Stomach (tissue), 19 donors: ENCODE measurements at places on chromosomes 6 and 20. TPM values are rescaled to one million over a fixed set of nuclear protein-coding genes. Genes with fewer than 3 reads are reported as not detected.

GRCh38 chr20:57749869-57750268 is 40.1 kb upstream of the PMEPA1 start:
- H3K36me3 ChIP-seq = no peaks in the 10 kb centered on the region
- H3K4me3 ChIP-seq = no peak overlapping the region
- no peak for DNase-seq
- peaks cover 36% of the 10 kb centered on the region for H3K4me1 ChIP-seq

DNA sequence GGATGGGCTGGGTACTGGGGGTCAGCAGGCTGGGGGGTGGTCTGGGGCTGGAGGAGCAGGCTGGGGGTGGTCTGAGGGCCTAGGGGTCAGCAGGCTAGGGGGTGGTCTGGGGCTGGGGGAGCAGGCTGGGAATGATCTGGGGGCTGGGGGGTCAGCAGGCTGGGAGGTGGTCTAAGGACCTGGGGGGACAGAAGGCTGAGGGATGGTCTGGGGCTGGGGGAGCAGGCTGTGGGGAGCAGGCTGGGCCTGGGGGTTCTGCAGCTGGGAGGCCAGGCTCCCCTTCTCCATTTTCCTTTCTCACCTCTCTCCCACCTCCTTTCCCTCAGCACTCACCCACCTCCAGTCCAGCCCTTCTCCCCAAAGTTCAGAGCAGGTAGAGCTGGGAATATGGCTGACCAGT is 114.2 kb downstream of the PSMB1 start:
- no peak overlapping the region for H3K4me3 ChIP-seq
- no peaks in the 10 kb centered on the region for H3K36me3 ChIP-seq
- H3K4me1 ChIP-seq = peaks cover 17% of the 10 kb centered on the region
- no peak overlapping the region for H3K27ac ChIP-seq
- H3K27me3 ChIP-seq = no peaks in the 10 kb centered on the region

DNA sequence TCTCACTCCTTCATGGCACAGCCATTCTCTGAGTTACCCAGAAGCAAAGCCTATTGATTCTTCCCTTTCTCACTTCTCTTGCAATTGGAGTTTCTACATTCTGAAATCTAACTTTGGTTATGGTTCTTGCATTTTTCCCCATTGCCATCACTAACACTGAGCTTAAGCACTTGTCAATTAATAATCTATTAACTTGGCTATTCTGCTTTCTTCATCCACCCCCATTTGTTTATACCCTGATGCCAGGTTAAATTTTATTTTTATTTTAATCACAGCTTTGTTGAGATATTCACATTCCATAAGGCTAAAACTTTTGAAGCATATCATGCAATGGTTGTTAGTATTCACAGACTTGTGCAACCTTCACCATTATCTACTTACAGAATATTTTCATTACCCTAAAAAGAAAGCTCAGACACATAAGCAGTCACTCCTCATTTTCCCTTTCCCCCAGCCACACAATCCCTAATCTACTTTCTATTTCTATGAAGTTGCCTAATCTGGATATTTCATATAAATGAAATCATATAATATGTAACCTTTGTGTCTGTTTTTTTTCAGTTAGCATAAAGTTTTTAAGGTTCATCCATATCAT is 222.3 kb downstream of the UBE3D start:
- no peak overlapping the region for H3K4me3 ChIP-seq
- H3K27me3 ChIP-seq = no peaks in the 10 kb centered on the region
- no peak for DNase-seq
- H3K27ac ChIP-seq = no peak overlapping the region
- H3K36me3 ChIP-seq = no peaks in the 10 kb centered on the region

GRCh38 chr20:33359399-33360261 is 41.7 kb downstream of the CDK5RAP1 start:
- no peak for DNase-seq
- no peak overlapping the region for H3K4me3 ChIP-seq
- H3K4me1 ChIP-seq = peaks cover 12% of the 10 kb centered on the region
- H3K36me3 ChIP-seq = peaks cover 96% of the 10 kb centered on the region

- DNase-seq = no peak
- H3K4me1 ChIP-seq = no peaks in the 10 kb centered on the region
Observed at GRCh38 chr20:14445902-14446301, 108.5 kb upstream of the FLRT3 start.

- DNase-seq = no peak
- no peaks in the 10 kb centered on the region for H3K4me1 ChIP-seq
- no peak overlapping the region for H3K27ac ChIP-seq
- H3K36me3 ChIP-seq = no peaks in the 10 kb centered on the region
- H3K27me3 ChIP-seq = no peaks in the 10 kb centered on the region
- no peak overlapping the region for H3K4me3 ChIP-seq
Observed at GRCh38 chr6:4506223-4506622, 270.0 kb upstream of the CDYL start.

DNA sequence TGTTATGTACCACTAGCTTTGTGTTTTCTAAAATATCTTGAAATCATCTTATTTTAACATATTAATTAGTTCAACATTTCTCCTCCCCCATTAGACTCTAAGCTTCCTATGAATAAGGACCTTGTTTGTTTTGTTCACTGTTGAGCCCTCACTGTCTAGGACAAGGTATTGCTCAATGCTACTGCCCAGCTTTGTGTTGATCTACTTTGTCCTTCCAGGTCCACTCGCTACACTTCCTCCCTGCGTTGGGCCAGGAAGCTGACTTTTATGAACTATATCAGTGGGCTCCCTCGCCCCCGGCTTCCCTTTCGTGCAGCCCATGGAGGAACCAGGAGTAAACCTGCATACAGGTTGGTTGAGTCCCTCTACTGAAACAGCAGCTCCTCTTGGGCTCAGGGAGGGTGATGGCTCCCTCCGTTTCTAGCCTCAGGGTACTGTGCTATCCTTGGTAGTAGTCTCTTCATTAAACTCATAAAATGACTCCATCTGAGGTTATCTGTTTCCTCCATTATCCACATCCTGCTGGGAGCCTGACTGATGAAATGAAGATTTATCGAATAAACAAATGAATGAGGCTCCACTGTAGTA is 272.5 kb downstream of the CLIC5 start:
- H3K4me3 ChIP-seq = no peak overlapping the region
- no peaks in the 10 kb centered on the region for H3K27me3 ChIP-seq
- H3K4me1 ChIP-seq = peaks cover 15% of the 10 kb centered on the region
- no peaks in the 10 kb centered on the region for H3K36me3 ChIP-seq
- H3K27ac ChIP-seq = no peak overlapping the region

The SIRPA gene
- total RNA-seq = 8.9 TPM

The TRIM15 gene
- not detected for total RNA-seq
